Stomach (tissue), 19 donors: ENCODE measurements at places on chromosomes 4 and X. TPM values are rescaled to one million over a fixed set of nuclear protein-coding genes. Genes with fewer than 3 reads are reported as not detected.

- DNase-seq, result no peak
These were observed 1.4 kb upstream of the GPR173 start for GRCh38 chrX:53047228-53047627.

GAB1 gene
- 67.7 TPM for total RNA-seq

GRCh38 chrX:136646602-136647239 is 1.2 kb upstream of the CD40LG start:
- no peak for DNase-seq

- no peak for DNase-seq
These were observed 25.0 kb downstream of the MEPE start for GRCh38 chr4:87857789-87858188.
